Pancreas (tissue), 10 donors: ENCODE measurements at places on chromosomes 1 and 21.

GRCh38 chr1:214386747-214387146 is 105.8 kb downstream of the SMYD2 start:
- no peak for DNase-seq

DNA sequence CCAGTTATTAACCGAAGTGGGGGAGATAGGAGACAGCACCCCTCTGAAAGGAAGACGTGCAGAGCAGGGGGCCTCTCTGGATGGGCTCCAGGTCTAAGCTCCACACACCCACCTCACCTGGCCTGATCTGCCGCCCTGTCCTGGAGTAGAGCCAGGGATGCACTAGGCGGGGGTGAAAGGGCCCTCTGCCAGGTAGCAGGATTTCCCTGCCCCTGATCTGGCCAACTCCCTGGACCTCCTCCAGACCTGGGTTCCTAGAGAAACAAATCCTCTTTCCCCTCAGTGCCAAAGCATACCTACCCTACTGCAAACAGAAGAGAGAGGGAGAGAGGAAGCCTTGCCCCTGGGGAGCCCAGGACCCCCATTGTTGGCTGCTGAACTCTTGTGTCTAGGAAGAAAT is 2.0 kb downstream of the CRABP2 start:
- no peak for DNase-seq

DNA sequence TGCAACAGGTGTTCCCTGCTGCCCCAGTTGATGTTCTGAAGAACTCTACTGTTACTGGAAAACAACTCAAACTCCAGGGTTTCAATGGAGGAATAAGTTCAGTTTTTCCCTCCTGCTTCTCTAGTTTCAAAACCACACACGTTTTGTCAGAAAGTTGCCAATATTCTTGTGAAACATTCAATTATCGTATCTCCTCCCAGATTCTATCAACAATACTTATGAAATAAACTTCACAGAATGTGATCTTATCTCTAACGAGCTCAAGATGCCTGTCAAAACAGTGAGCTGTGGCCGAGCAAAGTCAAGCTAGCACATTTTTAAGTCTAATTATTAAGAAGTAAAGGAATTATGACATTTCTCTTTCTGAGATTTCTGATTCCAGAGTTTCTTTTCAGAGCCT is 4.7 kb downstream of the OR2B11 start:
- DNase-seq, result no peak

DNA sequence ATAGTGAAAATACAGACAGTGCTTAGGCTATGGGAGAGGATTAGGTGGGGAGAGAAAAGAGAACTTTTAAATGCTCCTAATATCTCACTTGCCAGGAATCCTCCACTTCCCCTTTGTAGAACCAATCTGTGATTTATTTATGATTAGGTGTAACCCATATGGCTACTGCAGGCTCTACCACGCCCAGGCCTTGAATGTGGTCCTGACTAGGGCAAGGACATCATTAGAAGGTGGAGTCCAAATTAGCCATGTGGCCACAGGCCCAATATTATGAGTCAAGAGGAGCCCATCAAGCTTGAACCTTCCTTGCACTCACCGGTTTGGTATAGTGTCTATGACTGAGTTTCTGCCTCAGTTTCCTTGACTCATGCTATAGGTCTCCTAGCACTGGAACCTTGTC is 141.4 kb downstream of the HMGB4 start:
- DNase-seq, result no peak

DNA sequence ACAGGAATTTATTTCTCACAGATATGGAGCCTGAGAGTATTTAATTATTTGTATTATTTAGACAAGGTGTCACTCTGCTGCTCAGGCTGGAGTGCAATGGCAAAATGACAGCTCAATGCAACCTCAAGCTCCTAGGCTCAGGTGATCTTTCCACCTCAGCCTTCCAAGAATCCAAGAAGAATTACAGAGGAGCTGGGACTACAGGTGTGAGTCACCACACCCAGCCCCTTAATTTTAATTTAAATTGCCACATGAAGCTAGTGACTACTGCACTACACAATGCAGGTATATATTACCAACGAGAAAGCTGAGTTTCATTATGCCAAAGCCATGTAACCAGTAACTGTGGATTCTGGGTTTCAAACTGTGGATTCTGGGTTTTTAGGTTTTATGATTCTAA is 2.1 kb downstream of the KHDC4 start:
- no peak for DNase-seq

- DNase-seq, result no peak
These were observed 3.7 kb downstream of the MFSD2A start for GRCh38 chr1:39958403-39959200.

GRCh38 chr1:211336775-211337174 is 10.1 kb downstream of the TRAF5 start:
- DNase-seq, result no peak

GRCh38 chr1:10687782-10688408 is 108.6 kb downstream of the CASZ1 start:
- DNase-seq, result no peak

GRCh38 chr1:24091971-24092482 is 19.9 kb downstream of the MYOM3 start:
- no peak for DNase-seq

DNA sequence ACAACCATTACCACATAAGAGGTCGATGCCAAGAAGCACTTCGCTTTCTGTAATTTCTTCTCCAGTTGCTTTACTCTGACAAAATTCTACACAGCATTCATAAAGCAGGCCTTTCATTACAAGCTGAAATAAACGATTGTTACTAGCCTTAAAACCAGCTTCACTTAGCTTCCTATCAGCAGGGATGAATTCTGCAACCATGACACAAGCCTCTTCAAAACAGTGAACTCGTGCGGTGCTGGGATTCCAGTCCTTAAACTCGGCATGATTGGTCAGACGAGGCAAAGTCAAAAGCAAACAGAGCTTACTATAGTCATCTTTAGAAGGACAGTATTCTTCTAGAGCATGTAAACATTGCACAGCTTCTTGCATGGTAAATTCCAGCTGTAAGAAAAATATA is 30.6 kb downstream of the WDR47 start:
- no peak for DNase-seq

GRCh38 chr21:43832158-43832550 is 32.9 kb upstream of the AGPAT3 start:
- peak; percentile 31 for DNase-seq

- DNase-seq, result no peak
These were observed 3.5 kb upstream of the CLDN19 start for GRCh38 chr1:42743317-42744147.

DNA sequence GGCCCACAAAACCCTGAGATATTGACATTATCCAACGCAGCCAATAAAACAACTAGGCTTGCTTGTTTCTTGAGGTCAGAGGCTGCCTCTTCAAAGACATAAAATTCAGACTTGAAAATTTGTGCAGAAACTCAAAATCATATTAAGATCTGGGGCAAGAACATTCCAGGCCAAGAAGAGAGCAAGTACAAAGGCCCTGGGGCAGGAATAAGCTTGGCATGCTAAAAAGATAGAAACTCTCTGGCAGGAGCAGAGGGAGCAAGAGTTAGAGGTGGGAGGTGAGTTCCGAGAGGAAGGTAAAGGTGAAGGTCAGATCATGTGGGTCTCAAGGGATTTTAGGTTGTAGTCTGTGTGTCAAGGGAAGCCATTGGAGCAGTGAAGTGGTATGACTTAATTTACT is 8.8 kb upstream of the IGSF3 start:
- DNase-seq, result no peak

- peak; percentile 70 for DNase-seq
These were observed 103.9 kb downstream of the CASZ1 start for GRCh38 chr1:10692401-10693021.

GRCh38 chr1:192571668-192572067 is 3.9 kb upstream of the RGS1 start:
- no peak for DNase-seq

DNA sequence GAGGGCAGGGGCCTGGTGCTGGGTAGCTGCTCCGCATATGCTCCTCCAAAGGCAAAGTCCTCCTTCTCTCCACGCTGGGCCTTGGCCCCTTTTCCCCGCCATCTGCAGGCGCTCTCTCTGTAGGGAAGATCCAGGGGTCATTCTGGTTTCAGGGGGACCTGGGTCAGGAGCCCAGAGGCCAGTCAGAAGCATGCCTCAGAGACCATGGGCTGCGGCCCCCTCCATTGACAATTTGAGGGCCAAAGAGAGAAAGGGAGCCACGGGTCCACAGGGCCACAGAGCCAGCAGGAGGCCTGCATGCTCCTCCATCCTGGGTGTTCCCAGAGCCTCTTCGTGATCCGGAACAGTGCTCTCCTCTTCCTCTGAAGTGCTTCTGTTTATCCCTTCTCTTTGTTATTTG is 2.1 kb upstream of the CLDN19 start:
- DNase-seq, result no peak

- DNase-seq, result no peak
These were observed 322.8 kb downstream of the SPATA17 start for GRCh38 chr1:217953922-217954321.

DNA sequence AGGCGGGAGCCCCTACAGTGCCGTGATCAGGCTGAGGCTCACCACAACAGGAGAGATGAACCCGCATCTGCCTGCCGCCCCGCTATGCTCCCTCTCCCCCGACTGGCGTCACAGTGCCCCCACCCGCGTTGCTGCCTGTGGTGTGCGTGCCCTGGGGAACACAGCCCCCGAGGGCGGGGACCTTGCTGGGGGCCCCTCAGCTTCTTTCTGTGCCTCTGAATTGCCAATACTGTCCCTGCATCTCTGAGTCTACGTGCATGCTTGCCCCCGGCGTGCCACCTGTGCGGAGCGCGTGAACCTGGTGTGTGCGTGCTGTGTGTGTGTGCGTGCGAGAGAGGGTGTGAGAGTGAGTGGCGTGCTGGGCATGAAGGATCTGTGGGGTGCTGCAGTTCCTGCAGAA is 10.3 kb downstream of the PARS2 start:
- DNase-seq, result no peak

GRCh38 chr1:159342761-159343425 is 40.8 kb downstream of the FCER1A start:
- no peak for DNase-seq

DNA sequence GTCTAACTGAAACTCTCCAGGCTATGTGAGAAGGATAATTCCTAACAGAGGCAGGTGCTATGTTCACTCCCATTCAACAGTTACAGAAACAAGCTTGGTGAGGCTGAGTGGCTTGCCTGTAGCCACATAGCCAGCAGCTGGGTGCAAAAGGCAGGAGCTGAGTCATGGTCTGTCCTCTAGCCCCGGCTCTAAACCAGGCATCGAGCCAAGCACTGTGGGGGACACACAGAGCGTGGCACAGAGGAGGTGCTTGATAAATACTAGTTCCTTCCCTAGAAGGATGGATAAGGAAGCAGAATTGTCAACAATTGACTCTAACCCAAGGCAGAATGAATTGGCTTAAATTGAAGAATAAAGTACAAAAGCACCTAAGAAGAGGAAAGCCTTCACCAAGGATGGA is 10.4 kb upstream of the KCNA2 start:
- DNase-seq, result no peak

DNA sequence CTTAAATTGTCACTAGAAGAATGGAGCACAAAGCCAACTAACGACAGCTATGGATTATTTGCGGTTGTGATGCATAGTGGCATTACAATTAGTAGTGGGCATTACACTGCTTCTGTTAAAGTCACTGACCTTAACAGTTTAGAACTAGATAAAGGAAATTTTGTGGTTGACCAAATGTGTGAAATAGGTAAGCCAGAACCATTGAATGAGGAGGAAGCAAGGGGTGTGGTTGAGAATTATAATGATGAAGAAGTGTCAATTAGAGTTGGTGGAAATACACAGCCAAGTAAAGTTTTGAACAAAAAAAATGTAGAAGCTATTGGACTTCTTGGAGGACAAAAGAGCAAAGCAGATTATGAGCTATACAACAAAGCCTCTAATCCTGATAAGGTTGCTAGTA is 13.5 kb downstream of the USP1 start:
- no peak for DNase-seq

DNA sequence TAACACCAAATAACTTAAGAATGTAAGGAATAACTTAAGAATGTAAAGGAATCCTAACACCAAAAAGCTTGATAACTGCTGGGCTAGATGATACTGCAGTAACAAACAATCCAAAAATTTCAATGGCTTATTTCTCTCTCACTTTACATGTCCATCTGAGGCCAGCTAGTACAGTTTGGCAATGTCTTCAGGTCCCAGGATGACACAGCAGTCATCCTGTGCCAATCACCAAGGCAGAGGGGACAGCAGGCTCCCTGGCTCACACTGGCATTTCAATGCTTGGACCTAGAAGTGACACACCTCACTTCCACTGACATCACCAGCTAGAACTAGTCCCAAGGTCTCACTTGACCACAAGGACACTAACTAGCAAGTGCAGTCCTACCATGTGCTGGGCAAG is 15.3 kb downstream of the DNAJC11 start:
- DNase-seq, result no peak

- DNase-seq, result no peak
These were observed 83.9 kb downstream of the NID1 start for GRCh38 chr1:235980976-235981375.

DNA sequence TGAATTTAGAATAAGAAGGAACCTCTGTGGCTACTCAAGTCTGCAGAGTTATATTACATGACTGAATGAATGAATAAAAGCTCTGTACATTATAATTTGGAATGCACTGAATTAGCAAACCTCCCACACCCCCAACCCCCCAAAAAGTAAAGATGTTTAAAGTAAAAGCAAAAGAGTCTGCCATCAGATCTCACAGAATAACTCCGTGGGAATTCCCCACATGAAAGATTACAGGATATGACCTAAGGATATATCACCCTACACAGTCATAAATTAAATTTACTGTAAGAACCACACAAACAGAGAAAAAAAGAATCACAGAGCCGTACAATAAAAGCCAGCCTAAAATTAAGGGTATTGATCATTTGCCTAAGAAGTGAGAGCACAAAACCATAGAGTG is 587.3 kb downstream of the PTPRC start:
- no peak for DNase-seq

DNA sequence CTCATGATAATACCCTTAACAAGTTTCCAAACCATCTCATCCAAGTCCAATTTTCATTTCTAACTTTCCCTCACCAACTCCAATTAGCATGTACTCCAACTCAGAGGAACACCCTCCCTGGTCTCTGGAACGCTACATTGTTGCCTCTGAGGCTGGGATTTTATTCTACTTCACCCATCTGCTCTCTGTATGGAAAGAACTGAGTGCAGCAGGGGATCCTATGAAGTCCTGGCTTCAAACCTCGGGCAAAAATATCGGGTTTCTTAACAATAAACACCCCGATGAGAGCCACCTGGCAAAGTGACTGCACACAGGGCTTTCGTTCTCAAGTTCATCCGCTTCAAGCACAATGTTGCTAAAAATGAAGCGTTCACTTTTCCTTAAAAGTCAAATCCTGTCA is 99.6 kb downstream of the CRB1 start:
- DNase-seq, result no peak

GRCh38 chr1:53370369-53370961 is 42.6 kb upstream of the LRP8 start:
- no peak for DNase-seq

- no peak for DNase-seq
These were observed 8.6 kb downstream of the SEMA6C start for GRCh38 chr1:151137789-151138188.
